ENCODE measurements at places on chromosomes 12 and 14.

- DNase-seq: no peak
Observed at GRCh38 chr12:70427611-70428010, 61.5 kb downstream of the KCNMB4 start.

- DNase-seq: peak; percentile 35
Observed at GRCh38 chr14:56491299-56492285, 88.0 kb upstream of the TMEM260 start.

- no peak for DNase-seq
Observed at GRCh38 chr12:68779280-68779679, 28.7 kb upstream of the MDM2 start.

DNA sequence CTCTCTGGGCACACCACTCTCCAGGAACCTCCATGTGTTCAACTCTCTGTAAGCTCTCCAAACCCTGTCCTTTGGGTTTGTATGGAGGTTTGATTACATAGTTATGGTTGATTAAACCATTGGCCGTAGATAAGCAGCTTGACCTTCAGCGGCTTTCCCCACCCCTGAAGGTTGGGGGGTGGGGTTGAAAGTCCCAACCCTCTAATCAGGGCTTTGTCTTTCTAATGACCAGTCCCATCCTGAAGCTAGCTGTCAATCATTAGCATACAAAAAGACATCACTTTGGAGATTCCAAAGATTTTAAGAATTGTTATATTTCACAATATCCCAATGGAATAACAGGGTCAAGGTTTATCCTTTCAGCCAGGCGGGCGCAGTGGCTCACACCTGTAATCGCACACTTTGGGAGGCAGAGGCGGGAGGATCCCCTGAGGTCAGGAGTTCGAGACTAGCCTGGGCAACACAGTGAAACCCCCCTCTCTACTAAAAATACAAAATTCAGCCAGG is 8.4 kb downstream of the FAM186A start:
- no peak for DNase-seq

- no peak for DNase-seq
Observed at GRCh38 chr12:124939079-124939420, 24.6 kb upstream of the UBC start.

DNA sequence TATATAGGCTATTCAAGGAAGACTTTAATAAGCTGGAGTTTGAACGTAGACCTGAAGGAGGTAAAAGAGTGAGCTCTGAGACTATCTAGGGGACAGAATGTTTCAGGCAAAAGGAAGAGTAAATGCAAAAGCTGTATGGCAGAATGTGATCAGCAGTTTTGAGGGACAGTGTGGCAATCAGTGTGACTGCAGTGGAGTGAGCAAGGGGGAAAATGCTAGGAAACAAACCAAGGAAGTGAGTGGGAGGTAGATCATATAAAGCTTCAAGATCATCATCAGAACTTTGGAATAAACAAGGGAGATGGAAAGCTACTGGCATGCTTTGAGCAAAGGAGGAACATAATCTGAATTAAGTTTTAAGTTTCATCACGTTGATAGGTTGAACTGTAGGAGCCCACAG is 67.5 kb upstream of the BTG1 start:
- no peak for DNase-seq

DNA sequence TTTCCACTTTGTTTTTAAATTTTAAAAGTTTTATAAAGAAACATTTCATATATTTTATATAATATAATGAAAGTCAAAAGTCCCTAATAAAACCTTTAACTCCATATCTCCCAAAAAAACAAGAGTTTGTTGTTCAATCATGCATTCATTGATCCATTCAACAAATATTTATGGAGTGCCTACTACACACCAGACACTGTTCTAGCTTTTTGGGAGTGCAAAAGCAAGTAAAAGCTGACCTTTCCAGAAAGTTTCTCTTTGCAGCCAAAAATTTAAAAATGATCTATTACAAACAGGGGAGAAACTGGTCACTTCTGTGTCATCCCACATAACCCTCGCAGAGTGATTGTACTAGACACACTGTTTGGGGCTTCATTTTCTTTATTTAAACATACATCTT is 740.0 kb upstream of the TBX3 start:
- DNase-seq: no peak

GRCh38 chr12:15777355-15778012 is 11.7 kb downstream of the EPS8 start:
- DNase-seq: no peak

- no peak for DNase-seq
Observed at GRCh38 chr12:12158858-12159257, 88.1 kb downstream of the BCL2L14 start.

- DNase-seq: no peak
Observed at GRCh38 chr14:41868396-41868795, 261.7 kb downstream of the LRFN5 start.

- DNase-seq: no peak
Observed at GRCh38 chr12:3222979-3223378, 145.8 kb downstream of the TSPAN9 start.

DNA sequence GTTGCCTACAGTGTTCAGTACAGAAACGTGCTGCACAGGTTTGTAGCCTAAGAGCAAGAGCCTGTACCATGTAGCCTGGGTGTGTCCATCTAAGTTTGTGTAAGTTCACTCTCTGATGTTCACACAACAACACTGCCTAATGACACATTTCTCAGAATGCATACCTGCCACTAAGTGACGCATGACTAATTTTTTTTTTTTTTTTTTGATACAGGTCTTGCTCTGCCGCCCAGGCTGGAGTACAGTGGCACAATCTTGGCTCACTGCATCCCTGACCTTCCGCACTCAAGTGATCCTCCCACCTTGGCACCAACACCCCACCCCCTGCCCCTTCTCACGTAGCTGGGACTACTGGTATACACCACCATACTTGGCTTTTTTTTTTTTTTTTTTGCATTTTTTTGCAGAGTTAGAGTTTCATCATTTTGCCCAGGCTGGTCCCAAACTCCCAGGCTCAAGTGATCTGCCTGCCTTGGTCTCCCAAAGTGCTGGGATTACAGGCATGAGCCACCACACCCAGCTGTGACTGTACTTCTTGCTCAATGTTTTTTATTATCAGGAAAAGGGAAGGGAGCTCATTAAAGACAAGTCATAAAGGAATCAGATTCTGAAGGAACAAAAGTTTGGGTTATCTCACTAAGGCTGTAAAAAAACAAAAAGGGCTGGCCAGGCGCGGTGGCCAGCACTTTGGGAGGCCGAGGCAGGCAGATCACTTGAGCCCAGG is 10.0 kb upstream of the CDC42BPB start:
- DNase-seq: no peak

GRCh38 chr12:28253161-28253641 is 62.9 kb downstream of the CCDC91 start:
- no peak for DNase-seq

- DNase-seq: no peak
Observed at GRCh38 chr12:112328456-112329124, 53.6 kb downstream of the HECTD4 start.

DNA sequence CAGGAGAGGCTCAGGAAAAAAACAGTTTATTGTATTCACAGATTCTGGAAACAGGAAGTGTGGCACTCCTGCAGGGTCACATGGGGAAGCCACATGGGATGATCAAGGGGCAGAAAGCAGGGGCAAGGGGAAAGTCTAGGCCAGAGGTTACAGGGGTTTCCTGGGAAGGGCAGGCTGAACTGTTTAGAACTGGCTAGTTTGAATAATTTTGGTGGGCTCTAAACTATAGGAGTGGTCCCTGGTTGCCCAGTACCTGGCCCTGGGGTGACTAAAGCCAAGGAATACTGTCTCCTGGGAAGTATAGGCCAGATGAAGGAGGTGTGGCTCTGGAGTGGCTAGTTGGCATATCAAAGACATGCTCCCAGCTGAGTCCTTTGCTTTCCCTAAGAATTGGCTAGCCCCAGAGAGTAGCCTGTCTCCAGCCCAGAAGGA is 169.2 kb downstream of the SLC41A2 start:
- no peak for DNase-seq

DNA sequence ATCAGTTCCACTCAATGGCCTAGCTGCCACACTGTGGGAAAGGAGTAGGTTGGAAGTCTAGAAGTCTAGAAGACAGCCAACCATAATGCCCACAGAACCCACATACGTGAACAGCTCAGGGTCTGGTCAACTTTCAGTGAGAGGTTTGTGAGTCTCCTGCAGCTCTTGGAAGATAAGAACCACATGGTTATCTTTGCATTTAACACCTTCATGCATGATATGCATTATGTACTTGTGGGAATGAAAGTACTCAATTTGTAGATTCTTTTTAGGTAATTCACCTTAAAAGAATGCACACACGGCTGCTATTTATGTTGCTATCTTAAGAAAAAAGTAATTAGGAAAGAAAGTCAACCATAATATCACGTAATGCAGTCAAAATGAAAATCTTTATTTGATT is 126.7 kb downstream of the ESRRB start:
- DNase-seq: no peak

GRCh38 chr14:24875991-24876878 is 173.7 kb downstream of the STXBP6 start:
- DNase-seq: no peak

DNA sequence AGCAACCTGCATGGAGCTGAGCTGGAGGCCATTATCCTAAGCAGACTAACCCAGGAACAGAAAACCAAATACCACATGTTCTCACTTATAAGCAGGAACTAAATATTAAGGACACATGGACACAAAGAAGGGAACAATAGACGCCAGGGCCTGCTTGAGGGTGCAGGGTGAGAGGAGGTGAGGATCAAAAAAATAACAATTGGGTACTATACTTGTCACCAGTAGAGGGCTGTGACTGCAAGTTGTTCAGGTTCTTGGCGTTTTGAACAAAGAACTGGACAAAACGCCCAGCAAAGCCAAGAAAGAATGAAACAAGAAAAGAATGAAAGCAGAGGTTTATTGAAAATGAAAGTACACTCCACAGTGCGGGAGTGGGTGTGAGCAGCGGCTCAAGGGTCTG is 208.5 kb upstream of the NEDD1 start:
- no peak for DNase-seq

DNA sequence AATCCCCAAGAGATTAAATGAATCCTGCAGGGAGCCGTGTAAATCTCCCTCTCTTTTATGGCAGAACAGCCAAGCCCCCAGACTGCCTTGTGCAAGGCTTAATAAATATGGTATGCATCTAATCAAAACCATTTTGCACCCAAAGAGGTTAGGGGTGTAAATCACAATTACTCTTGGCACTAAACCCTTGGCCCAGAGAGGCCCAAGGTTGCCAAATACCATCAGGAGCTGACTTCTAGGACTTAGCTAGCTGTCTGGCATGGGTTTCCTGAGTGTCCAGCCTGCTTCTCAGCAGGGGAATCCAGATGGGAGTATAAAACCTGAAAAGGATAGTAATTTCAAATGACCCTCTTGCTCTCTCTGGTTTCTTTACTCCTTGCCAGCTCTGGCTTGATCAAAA is 610.4 kb downstream of the MED13L start:
- DNase-seq: no peak

Measured in Panc1 (cell line).